ENCODE measurements at places on chromosomes 3 and 15.

DNA sequence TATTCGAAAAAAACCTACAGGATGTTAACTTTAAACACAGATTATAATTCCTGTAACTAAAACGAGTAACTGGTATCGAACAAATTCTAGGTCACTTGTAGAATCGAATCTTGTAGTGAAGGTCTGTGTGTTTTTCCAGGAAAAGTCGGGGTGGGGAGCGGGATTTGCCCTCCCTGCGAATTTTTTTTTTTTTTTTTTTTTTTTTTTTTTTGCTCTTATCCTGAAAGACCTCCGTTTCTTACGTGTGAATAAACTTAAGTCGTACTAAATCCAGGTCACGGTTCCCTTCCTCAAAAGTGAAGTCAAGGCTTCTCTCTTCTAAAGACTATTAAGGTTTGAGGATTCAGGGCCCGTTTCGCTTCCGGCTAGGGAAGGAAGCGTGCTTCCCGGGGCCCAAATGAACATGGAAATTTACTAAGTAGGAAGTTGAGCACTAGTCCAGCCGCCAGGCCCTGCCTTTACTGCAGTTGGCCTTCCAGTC lies 770 bp downstream of the TBC1D5 start:
- no peak for DNase-seq

DNA sequence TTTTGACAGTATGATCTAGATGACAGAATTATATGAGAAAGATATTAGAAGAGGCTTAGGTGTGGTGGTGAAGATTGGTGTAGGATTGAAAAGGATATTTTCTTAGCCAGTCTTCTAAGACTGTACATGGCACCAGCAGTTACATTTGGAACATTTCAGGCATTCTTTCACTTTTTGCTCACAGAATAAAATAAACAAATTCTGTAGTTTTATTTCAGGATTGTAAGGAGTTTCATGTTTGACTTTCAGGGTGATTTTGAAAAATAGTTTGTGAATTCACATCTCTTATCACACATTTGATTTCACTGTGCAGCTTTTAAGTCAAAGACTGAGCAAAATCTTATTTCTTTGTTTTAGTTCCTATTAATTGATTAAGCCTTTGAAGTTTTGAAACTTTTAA lies 27.1 kb downstream of the DNAJC13 start:
- DNase-seq, result peak; percentile 35

DNA sequence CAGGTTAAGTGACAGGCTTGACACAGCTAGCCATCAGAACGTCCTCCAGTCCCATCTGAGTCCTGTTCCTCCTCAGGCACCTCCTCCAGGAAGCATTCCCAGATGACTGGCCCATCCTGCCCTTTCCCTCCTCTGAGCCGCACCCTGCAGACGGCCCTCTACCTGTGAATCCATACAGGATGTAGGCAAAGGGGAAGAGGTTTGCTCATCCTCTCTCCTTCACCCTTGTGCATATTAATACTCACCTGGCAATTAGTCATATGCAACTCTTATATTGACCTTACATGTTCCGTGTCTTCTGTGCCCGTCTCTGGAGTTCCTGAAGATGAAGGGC lies 61.9 kb downstream of the SMAD3 start:
- no peak for DNase-seq

GRCh38 chr3:14897266-14897665 lies 50.1 kb upstream of the NR2C2 start:
- DNase-seq, result no peak

DNA sequence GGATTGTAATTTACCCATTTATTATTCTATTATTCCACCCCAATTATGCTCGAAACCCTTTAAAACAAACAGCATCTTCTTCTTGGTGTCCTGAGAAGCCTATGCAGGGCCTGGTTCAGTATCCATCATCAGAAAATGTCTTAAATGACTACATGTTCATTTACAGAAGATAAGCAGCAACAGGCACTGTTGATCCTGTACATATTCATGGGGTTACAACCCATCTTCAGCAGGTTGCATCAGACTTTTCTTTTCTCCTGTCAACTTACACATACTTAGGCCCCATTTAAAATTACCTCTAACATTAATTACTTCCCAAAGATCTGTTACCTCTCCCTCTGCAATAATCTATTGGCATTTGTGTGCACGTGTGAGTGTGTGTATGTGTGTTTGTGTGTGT lies 18.9 kb downstream of the TUSC7 start:
- DNase-seq, result no peak

DNA sequence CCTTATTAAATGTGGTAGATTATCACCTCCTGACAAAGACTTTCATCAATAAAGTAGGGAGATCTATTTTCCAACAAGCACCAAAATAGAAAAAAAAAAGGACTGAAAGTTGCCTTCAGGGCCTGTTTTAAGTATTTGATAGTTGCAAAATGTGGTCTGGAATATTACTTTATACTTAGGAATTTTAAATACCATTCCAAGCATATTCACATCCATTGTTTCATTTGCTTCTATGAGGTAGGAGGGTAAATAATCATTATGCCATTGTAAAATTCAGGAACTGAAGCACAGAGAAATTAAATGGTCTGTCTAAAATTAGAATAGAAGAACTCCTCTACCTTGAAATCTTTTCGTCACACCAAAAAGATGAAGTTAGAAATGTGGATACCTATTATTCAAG lies 110.0 kb downstream of the TMCC1 start:
- DNase-seq, result no peak

GRCh38 chr3:34174740-34175139 lies 376.3 kb downstream of the PDCD6IP start:
- no peak for DNase-seq

GRCh38 chr15:51932161-51932560 lies 39.4 kb downstream of the LEO1 start:
- peak; percentile 36 for DNase-seq

DNA sequence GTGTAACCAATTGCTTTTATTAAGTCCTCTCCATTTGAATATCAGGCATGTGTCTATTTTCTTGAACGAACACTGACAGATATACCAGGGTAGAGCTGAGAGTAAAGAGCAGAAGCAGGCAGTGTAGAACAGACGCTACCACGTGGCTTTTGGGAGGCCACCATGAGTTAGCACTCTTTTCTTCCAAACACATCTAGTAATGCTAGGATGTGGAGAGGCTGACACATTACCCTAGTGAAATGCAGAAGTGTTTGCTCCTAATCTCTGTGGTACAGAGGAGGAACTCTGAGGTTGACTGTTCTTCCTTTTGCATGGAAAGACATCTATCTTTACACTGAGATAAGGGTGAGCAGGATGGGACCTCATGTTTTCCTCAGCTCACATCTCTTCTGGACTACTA lies 216.3 kb downstream of the SATB1 start:
- no peak for DNase-seq

DNA sequence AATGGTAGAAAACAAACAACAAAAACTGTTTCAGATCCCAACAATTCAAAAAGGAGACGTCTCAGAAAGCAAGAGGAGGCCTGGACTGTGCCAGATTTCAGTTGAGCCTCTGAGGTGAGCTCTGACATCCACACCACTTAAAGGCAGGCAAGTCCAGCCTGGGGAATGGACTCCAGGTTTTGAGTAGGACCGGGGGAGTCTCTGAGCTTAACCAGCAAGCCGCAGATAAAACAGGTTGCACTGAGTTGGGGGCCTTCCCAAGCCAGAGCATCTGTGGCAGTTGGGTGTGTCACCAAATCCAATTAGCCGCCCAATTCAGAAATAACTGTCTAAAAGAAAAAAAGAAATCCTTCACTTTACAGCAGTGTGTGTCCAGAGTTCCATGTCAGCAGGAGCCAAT lies 54.7 kb downstream of the OXNAD1 start:
- DNase-seq, result no peak

DNA sequence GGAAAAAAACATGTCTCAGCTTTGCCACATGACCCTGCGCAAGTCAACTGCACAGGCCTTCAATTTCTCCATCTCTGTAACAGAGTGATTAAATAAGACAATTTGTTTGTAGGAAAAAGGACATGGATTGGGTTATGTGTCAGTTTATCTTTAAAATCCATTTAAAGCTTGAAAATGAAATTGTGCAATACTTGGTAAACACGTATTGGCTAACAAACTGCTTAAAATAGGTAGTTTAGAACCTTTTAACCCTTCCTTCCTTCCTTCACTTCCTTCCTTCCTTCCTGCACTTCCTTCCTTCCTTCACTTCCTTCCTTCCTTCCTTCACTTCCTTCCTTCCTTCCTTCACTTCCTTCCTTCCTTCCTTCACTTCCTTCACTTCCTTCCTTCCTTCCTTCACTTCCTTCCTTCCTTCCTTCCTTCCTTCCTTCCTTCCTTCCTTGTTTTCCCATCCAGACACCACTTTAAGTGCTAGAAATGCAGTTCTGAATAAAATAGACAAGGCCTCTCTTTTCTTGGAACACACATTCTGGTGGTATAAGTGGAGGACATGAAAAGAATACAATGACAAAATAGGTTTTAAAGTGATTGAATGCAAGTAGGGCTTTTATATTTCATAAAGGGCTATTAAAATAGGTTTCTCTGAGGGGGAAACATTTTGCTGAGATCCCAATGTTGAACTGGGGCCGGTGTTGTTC lies 130.2 kb upstream of the TP63 start:
- no peak for DNase-seq

- no peak for DNase-seq
Observed at GRCh38 chr15:76711351-76711827, 193.8 kb downstream of the SCAPER start.

DNA sequence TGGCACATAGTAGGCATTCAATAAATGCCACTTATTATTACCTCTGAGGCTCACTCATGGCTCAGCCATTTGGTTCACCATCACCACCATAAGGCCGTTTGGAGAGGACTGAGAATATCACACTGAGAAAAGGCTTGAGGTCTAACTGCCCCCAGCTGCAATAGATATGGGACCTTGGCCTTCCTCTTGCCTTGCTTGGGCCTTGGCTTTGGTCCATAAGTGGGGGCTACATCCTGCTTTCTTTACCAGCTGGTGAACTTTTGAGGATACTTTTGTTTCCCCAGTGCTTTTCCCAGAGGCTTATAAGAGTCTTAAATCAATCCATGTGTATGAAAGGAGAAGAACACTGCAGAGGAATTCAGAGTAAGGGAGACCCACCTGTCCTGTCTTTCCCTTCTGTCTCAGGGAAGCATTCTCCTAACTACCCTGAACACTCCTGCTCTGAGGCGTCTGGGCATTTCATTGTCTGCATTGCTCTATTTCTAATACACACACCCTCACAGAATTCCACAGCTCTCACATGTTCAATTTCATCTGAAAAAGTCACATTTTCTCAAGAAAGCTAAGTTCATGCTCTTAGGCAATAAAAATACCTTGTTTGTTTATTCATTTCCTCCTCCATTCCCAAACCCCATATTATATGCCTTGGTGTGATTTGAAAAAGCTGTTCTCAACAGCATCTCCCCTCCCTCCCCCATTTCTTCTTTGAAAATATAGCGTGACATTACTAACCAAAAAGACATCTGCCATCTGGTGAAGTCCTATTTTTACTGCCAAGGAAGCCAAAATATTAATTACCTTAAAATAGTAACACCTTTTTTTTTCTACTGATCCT lies 22.5 kb upstream of the KCNMB2 start:
- DNase-seq, result peak; percentile 54

- DNase-seq, result peak; percentile 16
Observed at GRCh38 chr3:148269816-148270215, 427.9 kb upstream of the AGTR1 start.

DNA sequence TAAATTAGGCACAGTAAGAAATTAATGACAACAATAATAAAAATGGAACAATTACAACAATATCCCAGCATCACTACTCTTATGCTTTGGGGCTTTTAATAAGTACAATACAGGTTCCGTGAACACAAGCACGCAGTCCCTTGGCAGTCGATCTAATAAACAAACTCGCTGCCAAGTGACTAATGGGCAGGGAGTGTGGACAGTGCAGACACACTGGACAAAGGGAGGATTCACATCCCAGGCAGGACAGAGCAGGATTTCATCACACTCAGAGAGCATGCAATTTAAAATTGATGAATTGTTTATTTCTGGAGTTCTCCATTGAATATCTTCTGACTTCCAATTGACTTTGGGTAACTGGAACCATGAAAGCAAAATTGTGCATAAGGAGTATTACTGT lies 524.1 kb upstream of the CFAP20DC start:
- DNase-seq, result peak; percentile 78

GRCh38 chr3:31851278-31851677 lies 129.8 kb downstream of the OSBPL10 start:
- DNase-seq, result no peak

GRCh38 chr15:66981771-66982170 lies 83.6 kb upstream of the SMAD3 start:
- DNase-seq, result no peak

DNA sequence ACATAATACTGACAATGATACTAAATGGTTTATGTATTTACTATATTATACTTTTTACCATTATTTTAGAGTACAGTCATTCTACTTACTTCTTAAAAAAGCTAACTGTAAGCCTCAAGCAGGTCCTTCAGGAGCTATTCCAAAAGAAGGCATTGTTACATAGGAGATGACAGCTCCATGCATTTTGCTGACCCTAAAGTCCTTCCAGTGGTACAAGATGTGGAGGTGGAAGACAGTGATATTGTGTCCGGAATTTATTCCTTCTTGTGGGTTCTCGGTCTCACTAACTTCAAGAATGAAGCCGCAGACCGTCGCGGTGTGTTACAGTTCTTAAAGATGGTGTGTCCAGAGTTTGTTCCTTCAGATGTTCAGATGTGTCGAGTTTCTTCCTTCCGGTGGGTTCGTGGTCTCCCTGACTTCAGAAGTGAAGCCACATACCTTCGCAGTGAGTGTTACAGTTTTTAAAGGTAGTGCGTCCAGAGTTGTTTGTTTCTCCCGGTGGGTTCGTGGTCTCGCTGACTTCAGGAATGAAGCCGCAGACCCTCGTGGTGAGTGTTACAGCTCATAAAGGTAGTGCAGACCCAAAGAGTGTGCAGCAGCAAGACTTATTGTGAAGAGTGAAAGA lies 20.9 kb downstream of the AVEN start:
- DNase-seq, result no peak

DNA sequence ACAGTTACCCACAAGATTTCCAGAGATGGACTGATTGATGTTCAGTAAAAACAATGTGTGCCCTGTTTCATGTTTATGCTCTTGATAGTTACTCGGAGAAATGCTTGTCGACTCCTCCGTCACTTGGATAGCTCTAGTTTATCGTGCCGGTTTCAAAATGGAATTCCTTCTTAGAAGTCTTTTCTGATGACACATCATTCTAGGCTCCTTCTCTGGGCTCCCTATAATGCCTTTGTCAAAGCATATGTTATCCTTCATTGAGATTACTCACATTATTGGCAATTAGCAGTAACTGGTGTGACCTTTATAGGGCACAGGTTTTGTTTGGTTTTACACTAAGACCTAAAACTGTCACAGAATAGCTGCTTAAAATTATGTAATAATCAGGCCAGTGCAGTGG lies 201.8 kb downstream of the CNTN6 start:
- DNase-seq, result no peak

DNA sequence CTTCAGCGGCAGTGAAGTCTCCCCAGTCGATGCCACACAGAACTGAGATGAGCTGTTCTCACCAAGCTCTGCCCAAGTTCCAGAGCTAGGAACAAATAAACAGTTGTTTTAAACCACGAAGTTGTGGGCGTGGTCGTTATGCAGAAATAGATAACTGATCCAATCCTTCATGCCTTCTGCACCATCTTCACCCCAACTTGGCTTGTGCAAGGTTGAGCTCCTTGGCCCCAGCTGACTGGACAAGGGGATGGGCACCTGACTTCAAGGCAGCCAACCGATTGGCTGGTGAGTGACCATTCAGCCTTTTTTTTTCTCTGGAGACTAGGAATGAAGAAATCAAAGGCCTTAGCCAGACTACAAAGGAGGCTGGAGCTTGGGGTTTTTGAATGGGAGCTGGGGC lies 23.9 kb downstream of the LINGO1 start:
- DNase-seq, result peak; percentile 22

All from foreskin fibroblast (primary cell).